ENCODE measurements at places on chromosomes 2 and 18.
A peak's percentile ranks its signal among the peaks of the same experiment; 100 is the strongest.

DNA sequence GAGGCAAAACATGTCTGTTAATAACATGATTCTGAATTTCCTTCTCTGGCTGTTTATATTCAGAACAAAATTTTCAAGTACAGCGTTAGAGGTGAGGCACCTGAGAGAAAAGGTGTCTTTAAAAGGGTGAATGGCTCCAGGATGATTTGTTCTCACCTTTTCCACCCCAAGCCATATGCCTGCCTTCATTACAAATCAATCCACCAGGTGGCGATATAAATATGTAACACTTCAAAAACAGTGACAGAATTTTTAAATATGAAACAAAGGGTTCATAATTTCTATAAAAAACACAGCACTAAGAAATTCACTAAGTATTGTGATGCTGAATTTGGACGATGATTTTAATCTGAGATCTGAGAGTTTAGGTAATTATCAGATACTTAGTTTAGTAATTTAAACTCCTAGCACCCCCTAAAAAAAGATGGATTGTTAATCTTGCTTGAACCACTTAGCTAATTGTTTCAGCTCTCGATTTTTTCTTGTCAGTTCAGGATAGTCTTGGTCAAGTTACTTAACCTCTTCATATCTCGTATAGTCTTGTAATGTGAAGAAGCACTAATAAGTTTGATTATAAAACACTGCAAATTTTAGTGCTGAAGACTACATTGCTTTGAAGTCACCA, 528.8 kb downstream of the CPS1 start:
- no peak for DNase-seq
- no peaks in the 10 kb centered on the region for H3K4me1 ChIP-seq
- H3K27ac ChIP-seq, result no peak overlapping the region
- no peak overlapping the region for H3K4me3 ChIP-seq

DNA sequence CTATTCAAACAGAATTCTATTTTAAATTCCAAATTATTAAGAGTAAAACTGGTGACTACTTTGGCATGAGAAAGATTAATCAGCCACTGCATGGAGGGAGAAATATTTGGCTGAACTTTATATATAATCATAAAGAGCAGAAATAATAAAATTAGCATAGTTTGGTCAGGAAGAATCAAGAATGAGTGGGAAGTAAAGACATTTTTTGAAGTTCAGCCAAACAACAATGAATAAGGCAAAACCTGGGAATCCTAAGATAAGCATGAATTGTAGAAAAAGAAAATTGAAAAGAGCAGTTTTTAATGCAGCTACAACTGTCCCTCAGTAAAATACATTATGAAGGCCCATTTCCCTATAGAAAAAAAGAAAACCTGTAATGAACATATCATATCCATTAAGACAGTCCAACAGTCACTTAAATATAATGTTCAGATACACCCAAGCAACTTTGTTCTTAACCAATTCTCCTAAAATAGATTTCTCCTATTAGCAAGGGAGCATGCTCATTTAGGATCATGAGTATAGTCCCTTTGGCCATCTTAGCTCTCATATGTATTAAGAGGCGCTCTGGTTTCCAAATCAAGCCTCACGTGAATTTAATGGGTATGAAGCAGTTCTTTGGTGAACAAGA, 6.5 kb downstream of the TMEM17 start:
- H3K36me3 ChIP-seq, result no peaks in the 10 kb centered on the region
- no peak for DNase-seq
- no peak overlapping the region for H3K4me3 ChIP-seq
- H3K27me3 ChIP-seq, result peaks cover 3% of the 10 kb centered on the region
- no peaks in the 10 kb centered on the region for H3K4me1 ChIP-seq

DNA sequence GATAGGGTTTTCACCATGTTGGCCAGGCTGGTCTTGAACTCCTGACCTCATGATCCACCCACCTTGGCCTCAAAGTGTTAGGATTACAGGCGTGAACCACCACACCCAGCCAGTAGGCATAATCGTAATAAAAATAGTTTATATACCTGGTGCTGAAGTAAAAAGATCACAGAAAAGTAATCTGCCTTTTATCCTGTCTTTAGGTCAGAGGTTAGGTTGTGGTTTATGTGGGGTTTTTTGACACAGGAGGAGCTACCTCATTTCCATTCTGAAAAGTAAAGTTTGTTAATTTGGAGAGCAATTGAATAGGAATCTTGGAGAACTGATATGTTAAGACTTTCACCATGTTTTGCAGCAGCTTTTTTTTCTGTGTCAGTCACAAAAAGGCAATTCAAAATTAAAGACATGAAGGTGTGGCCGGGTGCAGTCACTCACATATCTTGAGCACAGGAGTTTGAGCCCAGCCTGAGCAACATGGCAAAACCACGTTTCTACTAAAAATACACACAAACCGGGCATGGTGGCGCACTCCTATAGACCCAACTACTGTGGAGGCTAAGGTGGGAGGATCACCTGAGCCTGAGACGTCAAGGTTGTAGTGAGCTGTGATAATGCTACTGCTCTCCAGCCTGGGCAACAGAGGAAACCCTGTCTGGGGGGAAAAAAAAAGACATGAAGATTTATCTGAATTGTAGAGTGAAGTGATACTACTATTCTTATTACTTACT, 31.5 kb downstream of the CCNT2 start:
- DNase-seq, result no peak
- H3K36me3 ChIP-seq, result peaks cover 59% of the 10 kb centered on the region
- H3K4me3 ChIP-seq, result no peak overlapping the region
- no peaks in the 10 kb centered on the region for H3K27me3 ChIP-seq
- H3K4me1 ChIP-seq, result peaks cover 23% of the 10 kb centered on the region
- peak overlapping the region; percentile 59 for H3K27ac ChIP-seq

DNA sequence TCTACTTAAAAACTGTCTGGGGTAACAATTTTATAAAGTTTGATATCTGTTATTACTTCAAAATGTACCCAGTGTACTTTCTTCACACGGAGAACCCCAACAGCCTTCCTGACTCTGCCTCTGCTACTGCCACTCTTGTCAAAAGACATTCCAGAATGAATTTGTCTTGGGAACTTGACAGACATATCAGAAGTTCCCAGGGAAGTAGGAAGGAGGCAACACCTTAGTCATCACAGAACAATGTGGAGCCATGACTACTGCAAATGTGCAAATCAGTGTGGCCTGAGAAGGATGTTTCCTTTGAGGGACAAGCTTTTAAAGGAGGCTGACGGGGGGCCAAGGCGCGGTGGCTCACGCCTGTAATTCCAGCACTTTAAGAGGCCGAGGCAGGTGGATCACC, 133.8 kb upstream of the RNF152 start:
- no peak overlapping the region for H3K27ac ChIP-seq
- DNase-seq, result no peak
- no peaks in the 10 kb centered on the region for H3K36me3 ChIP-seq
- H3K4me3 ChIP-seq, result no peak overlapping the region
- peaks cover 4% of the 10 kb centered on the region for H3K27me3 ChIP-seq

GRCh38 chr2:82237994-82238662, 1933.6 kb upstream of the LRRTM1 start:
- no peaks in the 10 kb centered on the region for H3K27me3 ChIP-seq
- no peaks in the 10 kb centered on the region for H3K4me1 ChIP-seq
- no peaks in the 10 kb centered on the region for H3K36me3 ChIP-seq
- H3K27ac ChIP-seq, result no peak overlapping the region
- H3K4me3 ChIP-seq, result no peak overlapping the region

DNA sequence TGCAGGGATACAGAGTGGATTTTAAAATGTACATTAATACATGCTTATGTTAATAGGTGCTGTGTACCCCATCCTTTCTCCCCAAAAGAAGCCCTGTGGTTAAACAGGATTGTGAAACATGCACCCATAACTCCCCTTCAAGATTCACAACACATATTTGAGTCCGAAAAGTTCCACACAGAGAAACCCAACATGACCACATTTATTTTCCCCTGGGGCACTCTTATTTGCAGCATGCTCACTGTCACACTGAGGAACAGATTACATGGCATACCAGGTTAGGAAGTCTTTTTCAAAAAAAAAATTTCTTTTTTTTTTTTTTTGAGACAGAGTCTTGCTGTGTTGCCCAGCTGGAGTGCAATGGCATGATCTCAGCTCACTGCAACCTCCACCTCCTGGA, 67.7 kb upstream of the COL5A2 start:
- H3K27ac ChIP-seq, result no peak overlapping the region
- no peaks in the 10 kb centered on the region for H3K4me1 ChIP-seq
- no peaks in the 10 kb centered on the region for H3K27me3 ChIP-seq
- H3K4me3 ChIP-seq, result no peak overlapping the region
- no peak for DNase-seq

DNA sequence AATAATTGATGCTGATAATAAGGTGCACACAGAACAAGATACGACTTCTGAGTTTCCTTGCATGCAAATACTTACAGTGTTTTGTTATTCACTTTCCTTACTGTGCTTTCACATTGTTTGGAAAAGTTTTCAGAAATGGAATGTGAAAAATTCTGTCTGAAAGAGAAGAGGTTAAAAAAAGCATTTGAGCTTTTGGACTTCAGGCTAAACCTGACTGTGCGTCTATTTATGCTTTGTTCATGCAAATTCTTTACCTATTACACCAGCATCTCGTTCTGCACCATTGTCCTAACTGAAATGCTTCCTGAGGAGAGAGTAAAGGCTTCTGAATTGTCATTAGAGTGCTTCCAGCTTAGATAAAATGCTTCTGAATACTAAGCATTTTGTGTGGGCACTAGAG, 61.4 kb downstream of the LHCGR start:
- no peak overlapping the region for H3K4me3 ChIP-seq
- H3K27ac ChIP-seq, result no peak overlapping the region
- H3K36me3 ChIP-seq, result no peaks in the 10 kb centered on the region
- H3K4me1 ChIP-seq, result no peaks in the 10 kb centered on the region
- peaks cover 4% of the 10 kb centered on the region for H3K27me3 ChIP-seq
- DNase-seq, result no peak

- H3K4me3 ChIP-seq, result no peak overlapping the region
- H3K27ac ChIP-seq, result no peak overlapping the region
- no peak for DNase-seq
- peaks cover 51% of the 10 kb centered on the region for H3K36me3 ChIP-seq
Measured at GRCh38 chr18:63346480-63347183, 20.4 kb downstream of the KDSR start.

DNA sequence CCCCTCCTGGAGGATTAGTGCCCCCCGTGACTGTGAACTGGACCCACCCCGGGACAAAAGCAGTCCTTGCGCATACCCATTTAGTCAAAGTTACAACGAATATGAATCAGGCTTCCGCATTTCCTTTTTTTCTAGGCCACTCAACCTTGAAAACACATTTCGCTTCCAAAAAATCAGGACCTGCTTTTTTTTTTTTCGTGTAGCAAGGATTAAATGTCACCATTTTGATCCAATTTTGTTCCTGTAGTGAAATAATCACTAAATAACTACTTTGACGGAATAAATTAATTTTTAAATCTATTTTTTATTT, 464 bp upstream of the FTCDNL1 start:
- H3K27me3 ChIP-seq, result peaks cover 30% of the 10 kb centered on the region
- peaks cover 12% of the 10 kb centered on the region for H3K4me1 ChIP-seq
- no peak for DNase-seq
- no peaks in the 10 kb centered on the region for H3K36me3 ChIP-seq
- peak overlapping the region; percentile 97 for H3K4me3 ChIP-seq

DNA sequence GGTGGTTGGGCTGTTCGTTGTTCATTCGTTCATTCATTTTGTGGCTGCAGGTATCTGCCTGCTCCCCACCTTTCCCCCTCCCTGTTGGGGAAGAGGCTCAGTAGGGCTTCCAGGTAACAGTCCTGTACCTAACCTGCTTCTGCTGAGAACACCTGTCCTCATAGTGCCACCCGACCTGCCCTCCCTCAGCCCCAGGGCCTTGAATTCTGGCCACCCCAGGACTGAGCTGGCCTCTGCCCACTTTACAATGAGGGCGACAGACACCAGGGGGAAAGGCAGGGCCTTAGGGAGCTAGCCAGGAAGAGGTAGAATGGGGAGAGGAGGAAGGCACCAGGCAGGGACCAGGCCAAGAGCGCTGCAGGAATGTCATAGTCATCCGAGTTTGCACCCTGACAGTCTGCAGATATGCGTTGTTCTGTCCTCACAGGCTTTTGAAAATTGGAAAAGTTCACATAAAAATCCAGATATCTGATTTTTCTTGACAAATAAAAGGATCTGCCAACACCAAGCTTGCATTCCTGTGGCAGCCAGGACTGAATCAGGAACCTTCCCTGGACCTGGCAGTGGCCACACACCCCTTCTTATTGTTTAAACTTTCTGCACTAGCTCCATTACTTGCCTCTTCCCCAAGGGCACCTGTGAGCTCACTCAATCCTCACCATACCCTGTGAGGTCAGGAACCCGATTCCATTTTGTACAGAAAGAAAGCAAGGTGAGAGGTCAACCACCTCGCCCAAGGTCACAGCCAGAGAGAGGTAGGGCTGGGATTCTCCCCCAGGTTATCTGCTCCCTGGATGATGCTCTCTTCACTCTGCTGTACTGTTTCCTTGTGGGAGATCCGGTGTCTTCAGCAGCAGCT, 35.3 kb upstream of the MRPL33 start:
- H3K4me3 ChIP-seq, result peak overlapping the region; percentile 12
- no peaks in the 10 kb centered on the region for H3K36me3 ChIP-seq
- no peak for DNase-seq
- H3K4me1 ChIP-seq, result peaks cover 13% of the 10 kb centered on the region
- H3K27me3 ChIP-seq, result peaks cover 6% of the 10 kb centered on the region
- H3K27ac ChIP-seq, result no peak overlapping the region

DNA sequence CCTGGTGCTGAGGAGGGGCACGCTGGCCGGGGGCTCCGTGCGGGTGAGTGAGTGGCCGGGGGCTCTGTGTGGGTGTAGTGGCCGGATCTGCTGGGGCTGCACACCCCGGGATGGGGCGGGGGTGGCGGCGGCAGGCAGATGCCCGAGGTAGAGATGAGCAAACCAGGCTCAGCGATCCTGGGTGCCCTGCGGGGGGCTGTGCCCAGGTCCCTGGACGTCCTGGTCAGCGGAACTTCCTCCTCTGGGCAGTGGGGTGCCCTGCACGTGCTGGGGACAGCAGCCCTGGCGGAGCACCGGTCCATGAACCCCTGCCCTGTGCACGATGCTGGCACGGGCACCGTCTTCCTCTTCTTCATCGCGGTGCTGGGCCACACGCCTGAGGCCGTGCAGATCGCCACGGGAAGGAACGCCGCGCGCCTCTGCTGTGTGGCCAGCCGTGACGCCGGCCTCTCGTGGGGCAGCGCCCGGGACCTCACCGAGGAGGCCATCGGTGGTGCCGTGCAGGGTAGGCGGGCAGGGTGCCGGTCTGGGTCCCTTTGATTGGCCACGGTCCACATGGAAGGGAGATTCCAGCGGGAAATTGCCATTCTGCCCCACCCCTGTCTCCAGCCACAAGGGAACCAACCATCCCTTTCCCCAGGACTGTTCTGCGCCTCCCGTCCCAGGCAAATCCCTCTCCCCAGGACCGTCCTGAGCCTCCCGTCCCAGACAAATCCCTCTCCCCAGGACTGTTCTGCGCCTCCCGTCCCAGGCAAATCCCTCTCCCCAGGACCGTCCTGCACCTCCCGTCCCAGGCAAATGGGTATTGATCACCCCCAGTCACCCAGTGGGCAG, 5.9 kb downstream of the NEU4 start:
- no peak overlapping the region for H3K4me3 ChIP-seq
- H3K36me3 ChIP-seq, result no peaks in the 10 kb centered on the region
- H3K4me1 ChIP-seq, result peaks cover 6% of the 10 kb centered on the region
- no peak for DNase-seq
- no peak overlapping the region for H3K27ac ChIP-seq
